ENCODE measurements at places on chromosomes 13 and 19. TPM values are rescaled to one million over a fixed set of nuclear protein-coding genes. Genes with fewer than 3 reads are reported as not detected.

Gene XPO4
- 34.5 TPM for total RNA-seq

GRCh38 chr19:6587998-6588507 lies 2.9 kb downstream of the CD70 start:
- H3K4me1 ChIP-seq, result peaks cover 42% of the 10 kb centered on the region
- peaks cover 4% of the 10 kb centered on the region for H3K36me3 ChIP-seq
- no peak for DNase-seq
- peaks cover 80% of the 10 kb centered on the region for H3K27me3 ChIP-seq

DNA sequence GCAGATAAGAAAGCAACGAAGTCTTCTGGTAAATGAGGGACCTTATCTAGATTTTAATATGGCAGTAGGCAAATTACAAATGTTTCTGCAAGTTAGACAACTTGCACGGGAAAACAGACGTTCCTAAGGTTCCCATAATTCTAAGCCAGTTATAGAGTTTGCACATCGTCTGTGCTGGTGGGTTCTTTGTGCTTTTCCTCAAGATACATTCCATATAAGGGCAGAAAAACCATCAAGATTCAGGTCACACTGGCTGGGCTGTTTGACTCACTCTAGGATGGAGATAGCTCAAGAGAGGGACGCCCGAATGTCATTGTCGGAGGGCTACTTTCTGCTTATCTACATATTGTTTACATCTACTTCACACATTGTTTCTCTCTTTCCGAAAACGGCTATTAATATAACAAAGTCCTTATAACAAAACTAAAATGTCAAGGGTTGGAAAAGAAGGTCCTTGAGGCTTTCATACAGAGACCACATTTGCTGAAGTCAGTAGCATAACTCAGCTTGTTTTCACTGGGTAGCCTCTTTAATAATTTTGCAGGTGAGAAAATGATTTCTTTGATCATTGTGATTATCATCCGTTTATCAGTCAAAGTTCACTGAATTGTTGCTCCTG lies 44.4 kb downstream of the SOX1 start:
- DNase-seq, result no peak
- peaks cover 1% of the 10 kb centered on the region for H3K4me1 ChIP-seq
- H3K36me3 ChIP-seq, result no peaks in the 10 kb centered on the region
- no peak overlapping the region for H3K27ac ChIP-seq

- no peaks in the 10 kb centered on the region for H3K4me1 ChIP-seq
- no peaks in the 10 kb centered on the region for H3K27me3 ChIP-seq
- no peak for DNase-seq
Measured at GRCh38 chr13:20738616-20739015, 35.1 kb downstream of the IL17D start.

Data from activated naive CD8-positive, alpha-beta T cell treated with anti-CD3 and anti-CD28 coated beads for 36 hours (primary cell).